Esophagus mucosa (tissue), 1 donor: ENCODE measurements at places on chromosomes 6 and 20. TPM values are rescaled to one million over a fixed set of nuclear protein-coding genes. Genes with fewer than 3 reads are reported as not detected.

The HS3ST5 gene
- not detected for total RNA-seq

The HAO1 gene
- total RNA-seq = not detected

The TRAPPC3L gene
- total RNA-seq = not detected

The MAFB gene
- total RNA-seq = 55.9 TPM

The DNPH1 gene
- total RNA-seq = 40.2 TPM

The EYS gene
- total RNA-seq = not detected

The HRH3 gene
- total RNA-seq = not detected

The OOEP gene
- total RNA-seq = 0.36 TPM

The MRAP2 gene
- 1.0 TPM for total RNA-seq

The SLC17A2 gene
- not detected for total RNA-seq

The CRISP3 gene
- 8.1 TPM for total RNA-seq

The LINC00237 gene
- total RNA-seq = not detected

The DYNLT2 gene
- 0.84 TPM for total RNA-seq

The TTI1 gene
- total RNA-seq = 8.1 TPM

The GSTA2 gene
- total RNA-seq = not detected

The KIF25 gene
- total RNA-seq = not detected

The KHDC1 gene
- total RNA-seq = 0.88 TPM

The NRSN1 gene
- not detected for total RNA-seq

The CNKSR3 gene
- 24.5 TPM for total RNA-seq

The LGSN gene
- total RNA-seq = not detected
